ENCODE measurements at places on chromosomes 11 and 22.

DNA sequence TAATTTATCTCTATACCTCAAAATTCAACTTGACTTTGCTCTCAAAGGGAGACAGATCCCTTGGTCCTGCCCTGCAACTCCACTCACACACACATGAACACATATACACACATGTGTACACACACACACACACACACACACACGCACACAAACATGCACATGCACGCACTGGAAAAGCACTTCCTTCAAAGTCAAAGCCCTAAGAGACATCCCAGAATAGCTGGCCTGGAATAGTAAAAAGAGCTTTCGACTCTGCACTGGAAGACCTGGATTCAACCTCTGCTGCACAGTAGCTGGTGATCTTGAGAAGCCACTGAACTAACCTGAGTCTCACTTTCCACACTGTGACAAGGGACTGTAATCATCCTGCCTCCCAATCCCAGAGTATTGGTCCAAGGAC is 26.8 kb downstream of the TENM4 start:
- no peak overlapping the region for H3K27ac ChIP-seq
- no peaks in the 10 kb centered on the region for H3K36me3 ChIP-seq
- H3K4me3 ChIP-seq = no peak overlapping the region
- no peaks in the 10 kb centered on the region for H3K27me3 ChIP-seq
- DNase-seq = no peak

DNA sequence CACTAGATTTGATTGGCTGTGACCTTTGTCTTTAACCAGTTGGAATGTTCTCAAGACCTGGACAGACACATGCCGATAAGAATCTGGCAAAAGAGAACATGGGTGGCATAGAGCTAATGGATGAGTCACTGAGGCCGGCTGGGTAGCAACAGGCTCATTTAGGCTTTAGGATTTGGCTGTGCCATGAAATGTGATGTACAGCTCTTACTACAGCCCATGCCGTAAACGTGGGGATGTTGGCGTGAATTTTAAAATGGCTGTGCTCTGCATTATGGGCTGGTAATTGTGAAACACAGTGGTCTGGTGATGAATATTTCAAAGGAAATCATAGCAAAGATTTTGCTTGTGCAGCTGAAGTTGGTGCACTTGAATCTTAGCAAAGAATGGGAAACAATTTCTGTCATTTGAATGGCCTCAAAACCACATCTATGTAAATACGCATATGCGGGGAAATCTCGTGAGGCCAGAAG is 332.4 kb downstream of the TBC1D22A start:
- peaks cover 7% of the 10 kb centered on the region for H3K4me1 ChIP-seq
- DNase-seq = no peak
- no peak overlapping the region for H3K4me3 ChIP-seq
- no peak overlapping the region for H3K27ac ChIP-seq
- H3K27me3 ChIP-seq = no peaks in the 10 kb centered on the region

DNA sequence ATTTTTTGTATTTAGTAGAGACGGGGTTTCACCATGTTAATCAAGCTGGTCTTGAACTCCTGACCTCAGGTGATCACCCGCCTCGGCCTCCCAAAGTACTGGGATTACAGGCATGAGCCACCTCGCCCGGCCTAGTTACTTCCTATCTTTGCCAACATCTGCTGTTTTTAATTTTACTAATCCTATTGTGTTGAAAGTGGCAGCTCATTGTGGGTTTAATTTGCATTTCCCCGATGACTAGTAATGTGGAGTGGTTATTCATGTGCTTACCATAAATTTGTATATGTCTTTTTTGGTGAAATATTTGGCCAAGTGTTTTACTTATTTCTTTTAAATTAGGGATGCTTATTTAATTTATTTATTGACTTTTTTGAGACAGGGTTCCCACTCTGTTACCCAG is 74.2 kb upstream of the SLC25A18 start:
- DNase-seq = no peak
- H3K27me3 ChIP-seq = no peaks in the 10 kb centered on the region
- no peaks in the 10 kb centered on the region for H3K36me3 ChIP-seq
- no peak overlapping the region for H3K4me3 ChIP-seq
- peaks cover 36% of the 10 kb centered on the region for H3K4me1 ChIP-seq
- H3K27ac ChIP-seq = peak overlapping the region; percentile 15

- H3K36me3 ChIP-seq = no peaks in the 10 kb centered on the region
- H3K27me3 ChIP-seq = no peaks in the 10 kb centered on the region
- H3K4me1 ChIP-seq = peaks cover 5% of the 10 kb centered on the region
- no peak for DNase-seq
- no peak overlapping the region for H3K27ac ChIP-seq
Measured at GRCh38 chr11:70183483-70184176, 19.5 kb upstream of the FADD start.

- no peaks in the 10 kb centered on the region for H3K36me3 ChIP-seq
- peaks cover 9% of the 10 kb centered on the region for H3K4me1 ChIP-seq
- no peak for DNase-seq
- H3K27me3 ChIP-seq = no peaks in the 10 kb centered on the region
Measured at GRCh38 chr11:90661233-90661632, 438.4 kb upstream of the CHORDC1 start.

- H3K4me3 ChIP-seq = no peak overlapping the region
- no peaks in the 10 kb centered on the region for H3K27me3 ChIP-seq
- no peak for DNase-seq
- no peaks in the 10 kb centered on the region for H3K36me3 ChIP-seq
Measured at GRCh38 chr11:92880381-92880780, 89.1 kb upstream of the MTNR1B start.

DNA sequence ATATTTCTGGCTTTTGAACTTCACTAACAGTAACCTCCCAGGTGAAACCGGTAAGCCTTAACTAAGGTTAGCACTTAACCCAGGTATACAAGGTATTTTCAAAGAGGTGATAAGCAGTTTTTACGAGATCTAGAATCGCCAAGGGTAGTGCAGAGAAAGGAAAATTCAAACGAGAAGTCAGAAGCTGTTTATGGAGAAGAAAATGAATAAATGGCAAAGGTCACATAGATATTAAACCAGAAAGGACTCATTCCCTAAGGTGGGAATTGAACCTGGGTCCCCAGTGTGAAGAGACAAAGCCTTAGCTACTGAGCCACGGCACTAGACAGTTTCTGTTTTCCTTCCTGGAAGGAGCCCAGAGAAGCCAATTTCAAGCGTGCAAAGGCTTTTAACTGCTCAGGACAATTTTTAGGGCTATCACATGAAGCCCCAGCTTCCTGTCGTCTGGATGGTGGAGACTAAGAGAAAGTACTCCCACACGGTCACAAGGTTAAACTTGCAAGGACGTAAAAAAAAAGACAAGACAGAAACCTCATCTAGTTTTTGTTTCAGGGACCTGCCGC is 5.7 kb upstream of the C1QTNF6 start:
- H3K27ac ChIP-seq = no peak overlapping the region
- H3K4me1 ChIP-seq = peaks cover 13% of the 10 kb centered on the region
- no peaks in the 10 kb centered on the region for H3K27me3 ChIP-seq
- H3K4me3 ChIP-seq = no peak overlapping the region
- no peaks in the 10 kb centered on the region for H3K36me3 ChIP-seq

- no peak for DNase-seq
- no peaks in the 10 kb centered on the region for H3K27me3 ChIP-seq
- no peak overlapping the region for H3K27ac ChIP-seq
- no peaks in the 10 kb centered on the region for H3K4me1 ChIP-seq
Measured at GRCh38 chr11:34139346-34139745, 33.9 kb downstream of the NAT10 start.

DNA sequence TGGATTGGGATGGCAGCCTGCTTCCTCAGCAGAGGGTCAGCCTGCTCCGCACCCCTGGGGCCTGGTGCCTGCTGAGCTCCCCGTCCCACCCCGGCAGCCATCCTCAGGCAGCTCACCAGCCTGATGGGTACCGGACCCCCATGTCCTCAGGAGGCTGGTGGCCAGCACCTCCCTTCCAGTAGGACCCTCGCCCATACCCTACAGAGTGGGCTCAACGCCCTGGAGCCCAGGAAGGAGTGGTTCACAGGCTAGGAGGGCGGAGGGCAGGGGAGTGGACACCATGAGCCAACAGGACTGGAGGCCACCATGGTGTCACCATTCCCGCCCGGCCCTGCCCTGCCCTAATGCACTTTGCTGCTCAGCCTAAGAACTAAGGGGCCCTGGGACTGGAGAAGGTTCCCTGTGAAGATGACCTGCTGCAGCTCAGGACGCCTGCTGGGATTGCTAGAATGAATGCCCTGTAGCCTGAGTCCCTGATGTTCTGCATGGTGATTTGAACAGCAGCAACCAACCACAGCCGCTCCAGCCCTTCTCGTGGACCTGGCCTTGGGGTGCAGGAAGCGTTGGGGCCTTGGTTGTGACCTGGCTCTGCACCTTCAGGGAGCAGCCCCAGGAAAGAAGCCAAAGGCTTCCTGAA is 1080.8 kb downstream of the BRD1 start:
- no peak overlapping the region for H3K4me3 ChIP-seq
- no peak for DNase-seq
- no peaks in the 10 kb centered on the region for H3K4me1 ChIP-seq
- no peaks in the 10 kb centered on the region for H3K36me3 ChIP-seq
- H3K27ac ChIP-seq = no peak overlapping the region
- H3K27me3 ChIP-seq = no peaks in the 10 kb centered on the region

GRCh38 chr22:39715778-39716495 is 145.4 kb downstream of the CACNA1I start:
- H3K27me3 ChIP-seq = no peaks in the 10 kb centered on the region
- H3K27ac ChIP-seq = no peak overlapping the region
- no peak for DNase-seq
- H3K36me3 ChIP-seq = no peaks in the 10 kb centered on the region

DNA sequence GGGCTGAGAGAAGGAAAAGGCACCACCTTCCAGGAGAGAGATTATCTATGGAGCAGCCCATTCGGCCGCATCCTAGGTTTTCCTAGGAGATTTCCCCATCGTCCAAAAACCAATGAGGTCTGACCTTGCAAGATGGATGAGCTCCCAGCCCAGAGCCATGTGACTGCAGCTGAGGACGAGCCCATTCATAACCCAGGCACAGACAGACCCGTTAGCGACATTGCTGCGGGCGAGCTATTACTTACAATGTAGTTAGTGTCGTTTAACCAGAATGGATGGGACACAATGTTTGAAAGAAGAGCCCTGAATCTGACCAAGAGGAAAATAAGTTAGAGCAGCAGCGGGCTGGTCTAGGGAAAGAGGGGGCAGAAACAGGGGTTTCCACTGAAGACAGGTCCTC is 395.9 kb upstream of the CADM1 start:
- no peak overlapping the region for H3K27ac ChIP-seq
- H3K4me1 ChIP-seq = peaks cover 17% of the 10 kb centered on the region
- H3K27me3 ChIP-seq = no peaks in the 10 kb centered on the region
- no peak overlapping the region for H3K4me3 ChIP-seq
- H3K36me3 ChIP-seq = no peaks in the 10 kb centered on the region

DNA sequence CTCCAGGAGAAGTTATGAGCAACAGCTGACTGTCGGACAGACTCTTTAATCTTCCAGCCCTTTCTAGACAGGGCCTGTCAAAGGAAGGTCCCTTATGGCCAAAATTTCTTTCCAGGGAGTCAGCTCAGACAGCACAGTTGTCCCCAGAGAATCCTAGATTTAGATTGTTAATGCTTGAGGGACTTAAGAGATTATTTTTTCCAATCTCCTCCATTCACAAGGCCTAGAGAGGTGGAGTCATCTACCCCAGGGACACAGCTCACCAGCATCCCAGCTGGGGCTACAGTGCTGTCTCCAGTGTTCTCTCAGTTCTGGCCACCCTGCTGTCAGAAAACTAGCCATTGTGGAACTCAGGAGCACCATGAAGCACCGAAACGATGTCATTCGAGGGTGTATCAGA is 7.8 kb downstream of the DSCAML1 start:
- no peak overlapping the region for H3K4me3 ChIP-seq
- H3K36me3 ChIP-seq = no peaks in the 10 kb centered on the region
- peaks cover 7% of the 10 kb centered on the region for H3K4me1 ChIP-seq
- H3K27ac ChIP-seq = no peak overlapping the region
- H3K27me3 ChIP-seq = peaks cover 28% of the 10 kb centered on the region

- no peaks in the 10 kb centered on the region for H3K36me3 ChIP-seq
- no peak overlapping the region for H3K27ac ChIP-seq
- DNase-seq = no peak
- H3K4me1 ChIP-seq = no peaks in the 10 kb centered on the region
- no peaks in the 10 kb centered on the region for H3K27me3 ChIP-seq
- H3K4me3 ChIP-seq = no peak overlapping the region
Measured at GRCh38 chr11:763073-763463, 14.2 kb downstream of the GATD1 start.

DNA sequence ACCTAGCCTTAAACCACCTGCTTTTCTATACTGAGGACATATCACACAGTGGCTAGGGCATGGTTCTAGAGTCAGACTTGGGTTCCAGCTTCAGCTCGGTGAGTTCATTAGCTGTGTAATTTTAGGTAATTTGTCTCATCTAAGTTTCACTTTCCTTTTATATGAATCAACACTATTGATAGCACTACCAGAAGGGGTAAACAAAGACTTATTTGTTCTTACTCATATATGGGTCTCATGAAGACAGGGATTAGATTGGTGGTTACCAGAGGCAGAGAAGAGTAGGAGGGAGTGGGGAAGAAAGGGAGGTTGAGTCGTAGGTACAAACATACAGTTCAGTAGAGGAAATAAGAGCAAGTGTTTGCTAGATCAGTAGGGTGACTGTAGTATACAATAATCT is 924.7 kb downstream of the OPCML start:
- H3K4me3 ChIP-seq = no peak overlapping the region
- no peaks in the 10 kb centered on the region for H3K27me3 ChIP-seq

GRCh38 chr11:134026655-134027343 is 42.1 kb upstream of the JAM3 start:
- peak; percentile 84 for DNase-seq
- H3K4me1 ChIP-seq = peaks cover 15% of the 10 kb centered on the region
- H3K27me3 ChIP-seq = peaks cover 44% of the 10 kb centered on the region
- H3K36me3 ChIP-seq = no peaks in the 10 kb centered on the region
- no peak overlapping the region for H3K27ac ChIP-seq

DNA sequence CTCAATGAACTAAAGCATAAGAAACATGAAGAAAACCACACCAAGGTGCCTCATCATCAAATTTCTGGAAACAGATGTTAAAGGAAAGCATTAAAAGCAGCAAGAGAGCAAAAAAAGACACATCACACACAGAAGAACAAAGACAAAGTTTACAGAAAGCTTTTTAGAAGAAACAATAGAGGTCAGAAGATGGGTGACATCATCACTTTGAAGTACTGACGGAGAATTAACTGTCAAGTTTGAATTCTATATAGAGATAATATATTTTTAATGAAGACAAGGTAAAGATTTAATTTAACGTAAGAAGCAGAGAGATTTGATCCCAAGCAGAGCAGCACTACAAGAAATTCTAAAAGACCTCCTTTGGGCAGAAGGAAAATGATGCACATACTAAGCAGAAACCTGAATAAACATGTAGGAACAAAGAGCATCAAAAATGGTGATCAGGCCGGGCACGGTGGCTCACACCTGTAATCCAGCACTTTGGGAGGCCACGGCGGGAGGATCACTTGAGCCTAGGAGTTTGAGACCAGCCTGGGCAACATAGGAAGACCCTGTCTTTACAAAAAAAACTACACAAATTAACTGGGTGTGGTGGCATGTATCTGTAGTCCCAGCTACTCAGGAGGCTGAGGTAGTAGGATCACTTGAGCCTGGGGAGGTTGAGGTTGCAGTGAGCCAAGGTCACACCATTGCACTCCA is 63.3 kb upstream of the RTL6 start:
- no peak overlapping the region for H3K4me3 ChIP-seq
- no peaks in the 10 kb centered on the region for H3K36me3 ChIP-seq
- no peak overlapping the region for H3K27ac ChIP-seq
- peaks cover 3% of the 10 kb centered on the region for H3K27me3 ChIP-seq

- H3K4me3 ChIP-seq = no peak overlapping the region
- no peak overlapping the region for H3K27ac ChIP-seq
- H3K27me3 ChIP-seq = no peaks in the 10 kb centered on the region
- H3K4me1 ChIP-seq = peaks cover 35% of the 10 kb centered on the region
- no peaks in the 10 kb centered on the region for H3K36me3 ChIP-seq
Measured at GRCh38 chr22:17566776-17567175, 3.5 kb downstream of the SLC25A18 start.

- H3K27ac ChIP-seq = no peak overlapping the region
- no peak overlapping the region for H3K4me3 ChIP-seq
- peak; percentile 77 for DNase-seq
- H3K4me1 ChIP-seq = no peaks in the 10 kb centered on the region
- no peaks in the 10 kb centered on the region for H3K27me3 ChIP-seq
Measured at GRCh38 chr11:65274735-65275682, 13.2 kb downstream of the POLA2 start.
